ENCODE measurements at places on chromosomes 11 and 22.

GRCh38 chr22:35478633-35479107 lies 62.0 kb upstream of the RASD2 start:
- DNase-seq, result no peak

GRCh38 chr22:35733791-35734516 lies 16.3 kb downstream of the APOL5 start:
- DNase-seq, result no peak

- DNase-seq, result peak; percentile 51
Measured at GRCh38 chr22:22955276-22955798, 67.7 kb downstream of the IGLL5 start.

GRCh38 chr11:116580799-116581198 lies 192.0 kb downstream of the BUD13 start:
- no peak for DNase-seq

DNA sequence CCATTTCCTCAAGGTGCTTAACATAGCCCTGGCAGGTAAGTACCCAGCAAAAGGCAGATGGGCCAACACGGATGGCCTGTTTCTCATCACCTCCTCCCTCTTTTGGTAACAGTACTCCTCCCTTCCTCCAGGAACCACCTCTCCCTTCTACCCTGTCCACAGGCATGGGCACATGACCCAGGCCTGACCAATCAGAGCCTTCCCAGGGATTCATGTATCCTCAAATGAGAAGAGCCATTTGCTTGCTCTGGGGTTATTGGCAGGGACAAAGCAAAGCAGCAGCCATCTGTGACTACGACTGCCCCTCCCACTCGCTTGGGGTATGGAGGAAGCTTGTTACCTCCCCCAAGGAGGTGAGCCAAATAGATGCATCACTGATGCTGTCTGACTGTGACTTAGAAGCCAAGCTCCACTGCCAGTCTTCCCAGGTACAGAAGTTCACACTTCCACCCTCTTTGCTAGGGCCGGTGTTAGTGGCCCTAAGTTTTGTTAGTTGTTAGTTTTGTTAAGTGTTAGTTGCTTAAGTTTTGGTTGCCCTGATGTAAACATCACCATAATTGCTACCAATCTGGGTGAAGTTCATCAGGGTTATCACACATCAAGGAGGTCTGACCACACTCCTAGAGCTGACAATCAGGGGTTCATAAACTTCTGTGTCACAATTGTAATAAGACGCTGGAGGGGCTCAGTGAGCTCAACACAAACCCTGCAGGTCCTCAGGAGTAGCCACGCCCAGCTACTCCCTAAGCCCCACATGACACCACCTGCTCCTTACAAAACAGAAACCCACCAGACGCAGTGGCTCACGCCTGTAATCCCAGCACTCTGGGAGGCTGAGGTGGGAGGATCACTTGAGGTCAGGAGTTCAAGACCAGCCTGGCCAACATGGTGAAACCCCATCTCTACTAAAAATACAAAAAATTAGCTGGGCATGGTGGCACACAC lies 57.3 kb downstream of the ARFGAP3 start:
- DNase-seq, result no peak

DNA sequence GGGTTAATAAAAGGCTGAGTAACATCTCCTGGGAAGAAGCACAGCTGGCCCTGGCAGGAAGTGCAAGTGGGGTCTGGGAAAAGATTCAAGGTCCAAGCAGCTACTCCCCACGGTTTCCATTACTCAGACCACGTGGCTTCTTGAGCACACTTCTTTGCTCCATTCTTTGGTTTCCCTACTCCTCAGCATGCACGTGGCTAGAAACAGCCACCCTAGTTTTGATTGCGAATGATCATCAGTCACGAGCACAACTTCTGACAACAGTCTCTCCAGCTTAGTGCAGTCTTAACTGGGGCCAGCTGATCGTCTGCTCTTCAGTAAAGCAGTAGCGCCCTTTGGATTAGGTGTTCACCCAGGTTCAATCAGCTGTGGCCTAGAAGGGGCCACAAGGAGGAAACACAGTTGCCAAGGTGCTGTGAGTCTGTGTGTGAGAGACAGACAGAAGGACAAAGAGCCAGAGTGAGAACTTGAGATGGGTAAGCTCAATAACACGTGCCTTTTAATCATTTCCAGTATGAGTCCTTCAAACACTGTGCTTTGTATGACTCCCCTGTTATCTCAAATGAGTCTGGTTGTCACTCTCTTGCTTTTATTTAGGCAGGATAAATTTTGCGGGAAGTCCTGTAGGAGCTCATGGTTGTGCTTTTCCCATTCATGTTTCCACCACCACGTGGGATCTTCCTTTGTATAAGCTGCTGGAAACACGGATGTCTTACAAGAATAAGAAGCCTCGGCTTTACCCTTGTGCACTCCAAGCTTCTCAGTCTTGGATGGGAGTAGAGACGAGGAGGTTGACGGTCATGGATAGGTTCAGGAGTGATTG lies 901 bp upstream of the PARVA start:
- no peak for DNase-seq

- DNase-seq, result no peak
Measured at GRCh38 chr11:121145826-121146225, 44.8 kb downstream of the TECTA start.

GRCh38 chr11:3896644-3897043 lies 41.2 kb downstream of the STIM1 start:
- DNase-seq, result no peak

DNA sequence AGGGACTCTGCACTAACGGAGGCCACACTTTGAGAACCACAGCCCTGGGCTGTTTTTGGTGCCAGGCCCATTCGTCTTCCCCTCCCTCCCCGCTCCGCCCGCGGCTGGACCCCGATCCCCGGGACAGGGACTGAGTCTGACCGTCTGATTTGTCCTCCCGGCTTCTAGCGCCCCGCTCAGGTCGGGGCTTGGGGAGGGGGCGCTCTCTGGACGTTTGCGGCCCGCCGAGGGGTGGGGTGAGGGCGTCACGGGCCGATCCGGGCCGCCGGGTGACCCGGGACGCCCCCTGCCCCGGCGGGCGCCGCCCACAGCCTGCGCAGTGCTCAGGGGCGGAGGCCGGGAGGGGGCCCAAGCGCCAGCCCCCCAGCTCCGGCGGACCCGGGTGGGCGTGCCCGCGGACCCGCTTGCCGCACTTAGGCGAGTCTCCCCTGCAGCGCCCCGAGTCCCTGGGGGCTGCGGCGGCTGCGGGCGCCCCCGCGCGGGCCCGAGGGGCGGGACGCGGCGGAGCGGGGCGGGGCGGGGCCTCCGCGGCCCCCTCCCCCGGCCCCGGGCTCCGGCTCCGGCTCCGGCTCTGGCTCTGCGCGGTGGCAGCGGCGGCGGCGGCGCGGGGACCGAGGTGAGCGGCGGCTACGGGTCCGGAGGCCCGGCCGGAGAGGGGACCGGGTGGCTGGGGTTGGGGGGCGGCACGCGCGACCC lies 33.7 kb upstream of the PRR5 start:
- DNase-seq, result no peak

- no peak for DNase-seq
Measured at GRCh38 chr22:17260950-17261349, 41.7 kb upstream of the ADA2 start.

- DNase-seq, result no peak
Measured at GRCh38 chr11:104161751-104162450, 2.0 kb downstream of the PDGFD start.

DNA sequence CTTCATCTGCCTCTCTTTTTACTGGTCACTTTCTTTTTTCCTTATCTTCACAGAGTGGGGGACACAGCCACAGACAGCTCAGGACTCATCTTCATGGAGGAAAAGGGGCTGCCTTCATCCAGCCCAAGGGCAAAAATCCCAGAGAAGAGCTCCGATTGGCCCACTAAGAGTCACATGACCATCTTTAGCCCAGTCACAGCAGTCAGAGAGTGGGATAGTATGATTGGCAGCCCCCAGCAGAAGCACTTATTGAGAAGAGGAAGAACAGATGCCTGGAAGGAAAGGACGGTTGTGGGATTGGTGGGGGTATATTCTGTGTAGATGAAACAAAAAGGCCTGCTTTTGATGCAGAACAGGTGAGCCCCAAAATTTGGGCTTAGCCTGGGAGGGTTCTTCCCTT lies 77.8 kb downstream of the MN1 start:
- DNase-seq, result no peak

- DNase-seq, result no peak
Measured at GRCh38 chr22:39469326-39469680, 12.5 kb downstream of the MGAT3 start.

- no peak for DNase-seq
Measured at GRCh38 chr11:126392633-126393013, 37.1 kb downstream of the ST3GAL4 start.

DNA sequence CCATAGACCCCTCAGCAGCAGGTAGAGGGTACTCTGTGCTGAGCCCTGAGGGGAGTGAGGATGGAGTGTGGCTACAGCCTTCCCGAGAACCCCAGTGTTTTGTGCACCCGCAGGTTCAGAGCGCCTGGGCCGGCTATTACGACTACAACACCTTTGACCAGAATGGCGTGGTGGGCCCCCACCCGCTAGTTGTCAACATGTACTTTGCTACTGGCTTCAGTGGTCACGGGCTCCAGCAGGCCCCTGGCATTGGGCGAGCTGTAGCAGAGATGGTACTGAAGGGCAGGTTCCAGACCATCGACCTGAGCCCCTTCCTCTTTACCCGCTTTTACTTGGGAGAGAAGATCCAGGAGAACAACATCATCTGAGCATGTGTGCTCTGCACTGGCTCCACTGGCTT lies 5.6 kb upstream of the TIRAP start:
- no peak for DNase-seq

GRCh38 chr11:56183459-56183858 lies 7.0 kb downstream of the OR5J2 start:
- DNase-seq, result no peak

Measured in MM.1S (cell line).